ENCODE measurements at places on chromosomes 2 and 18. TPM values are rescaled to one million over a fixed set of nuclear protein-coding genes. Genes with fewer than 3 reads are reported as not detected.

Gene AMER3
- total RNA-seq = not detected

Gene SERPINB11
- total RNA-seq = not detected

Gene CMPK2
- 4.5 TPM for total RNA-seq

Gene ACADL
- 13.2 TPM for total RNA-seq

Gene DTNA
- 10.9 TPM for total RNA-seq

Gene PLGLB2
- total RNA-seq = 7.4 TPM

Gene ZBTB7C
- 9.1 TPM for total RNA-seq

Gene SNED1
- 7.1 TPM for total RNA-seq

Gene C2orf66
- total RNA-seq = 0.18 TPM

Gene RBM44
- total RNA-seq = 0.69 TPM

- no peaks in the 10 kb centered on the region for H3K27me3 ChIP-seq
- H3K36me3 ChIP-seq = peaks cover 1% of the 10 kb centered on the region
- H3K4me1 ChIP-seq = no peaks in the 10 kb centered on the region
- H3K27ac ChIP-seq = no peak overlapping the region
- no peak overlapping the region for H3K4me3 ChIP-seq
- no peak for DNase-seq
Observed at GRCh38 chr2:41488888-41489287, 558.9 kb upstream of the PKDCC start.

DNA sequence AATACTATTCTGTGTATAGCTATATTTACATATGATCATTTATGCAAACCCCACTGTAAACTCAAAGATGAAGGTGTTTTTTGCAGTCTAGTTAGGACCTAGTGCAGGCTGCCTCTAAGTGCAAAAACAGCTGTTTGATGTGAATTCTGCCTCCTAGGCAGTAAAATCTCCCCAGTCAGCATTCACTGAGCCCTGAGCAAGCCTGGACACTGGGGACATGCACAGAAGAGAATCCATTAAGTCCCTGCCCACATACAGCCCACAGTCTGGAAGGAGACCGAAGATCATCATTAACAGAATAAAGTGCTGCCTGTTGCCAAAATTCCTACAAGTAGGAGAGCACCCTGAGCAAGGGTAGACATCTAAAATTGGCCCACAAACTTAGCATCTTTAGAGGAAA is 14.4 kb upstream of the BIN1 start:
- H3K4me3 ChIP-seq = no peak overlapping the region
- H3K4me1 ChIP-seq = no peaks in the 10 kb centered on the region
- no peak for DNase-seq
- H3K27me3 ChIP-seq = no peaks in the 10 kb centered on the region
- no peaks in the 10 kb centered on the region for H3K36me3 ChIP-seq

DNA sequence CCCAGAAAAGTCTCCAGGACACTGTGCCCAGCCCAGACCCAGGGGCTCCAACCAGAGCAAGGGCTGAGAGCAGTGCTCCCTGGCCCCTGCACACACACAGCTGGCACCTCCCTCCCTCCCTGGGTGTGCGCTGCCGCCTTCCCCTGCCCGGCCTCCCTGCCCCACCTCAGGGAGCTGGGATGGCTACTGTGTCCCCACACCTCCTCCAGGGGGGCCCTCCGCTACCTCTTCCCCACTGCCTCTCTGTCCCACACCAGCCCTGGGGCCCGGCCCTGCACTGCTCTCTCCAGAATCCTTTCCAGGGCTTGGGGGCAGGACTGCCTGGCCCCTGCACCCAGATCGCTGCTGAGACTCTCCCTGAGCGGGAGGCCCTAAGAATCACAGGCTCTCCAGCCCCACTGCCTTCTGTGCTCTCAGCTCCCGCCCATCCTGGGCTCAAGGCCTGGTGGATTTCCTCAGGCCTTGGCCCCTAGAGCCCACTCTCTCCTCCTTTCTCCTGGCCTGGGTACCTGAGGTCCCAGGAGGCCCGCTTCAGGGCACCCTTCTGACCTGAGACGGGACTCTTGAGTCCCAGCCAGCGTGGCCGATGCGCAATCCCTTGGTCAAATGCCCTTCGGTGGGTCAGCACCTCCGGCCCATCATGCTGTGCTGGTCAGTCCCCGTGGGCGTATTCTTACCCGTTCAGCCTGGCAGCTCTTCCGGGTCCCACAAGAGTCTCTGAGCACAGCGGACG is 276.8 kb upstream of the HDAC4 start:
- no peaks in the 10 kb centered on the region for H3K36me3 ChIP-seq
- no peak overlapping the region for H3K4me3 ChIP-seq
- no peak overlapping the region for H3K27ac ChIP-seq
- peak; percentile 33 for DNase-seq
- no peaks in the 10 kb centered on the region for H3K4me1 ChIP-seq

GRCh38 chr18:4847056-4847455 is 350.0 kb downstream of the AKAIN1 start:
- DNase-seq = no peak
- no peak overlapping the region for H3K27ac ChIP-seq
- H3K4me1 ChIP-seq = no peaks in the 10 kb centered on the region
- no peak overlapping the region for H3K4me3 ChIP-seq
- H3K36me3 ChIP-seq = no peaks in the 10 kb centered on the region

DNA sequence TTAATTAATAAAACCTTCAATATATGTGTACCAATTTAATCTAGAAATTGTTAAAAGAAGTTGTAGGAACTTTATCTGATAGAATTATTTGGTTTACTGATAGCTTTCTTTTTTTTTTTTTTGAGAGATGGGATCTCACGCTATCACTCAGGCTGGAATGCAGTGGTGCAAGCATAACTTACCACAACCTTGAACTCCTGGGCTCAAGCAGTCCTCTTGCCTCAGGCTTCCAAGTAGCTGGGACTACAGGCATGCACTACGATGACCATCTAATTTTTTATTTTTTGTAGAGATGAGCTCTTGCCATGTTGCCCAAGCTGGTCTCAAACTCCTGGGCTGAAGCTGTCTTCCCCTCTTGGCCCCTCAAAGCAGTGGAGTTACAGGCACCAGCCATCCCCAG is 66.8 kb downstream of the CCDC138 start:
- peaks cover 2% of the 10 kb centered on the region for H3K4me1 ChIP-seq
- H3K4me3 ChIP-seq = no peak overlapping the region
- no peak for DNase-seq
- H3K27ac ChIP-seq = no peak overlapping the region
- H3K27me3 ChIP-seq = no peaks in the 10 kb centered on the region

DNA sequence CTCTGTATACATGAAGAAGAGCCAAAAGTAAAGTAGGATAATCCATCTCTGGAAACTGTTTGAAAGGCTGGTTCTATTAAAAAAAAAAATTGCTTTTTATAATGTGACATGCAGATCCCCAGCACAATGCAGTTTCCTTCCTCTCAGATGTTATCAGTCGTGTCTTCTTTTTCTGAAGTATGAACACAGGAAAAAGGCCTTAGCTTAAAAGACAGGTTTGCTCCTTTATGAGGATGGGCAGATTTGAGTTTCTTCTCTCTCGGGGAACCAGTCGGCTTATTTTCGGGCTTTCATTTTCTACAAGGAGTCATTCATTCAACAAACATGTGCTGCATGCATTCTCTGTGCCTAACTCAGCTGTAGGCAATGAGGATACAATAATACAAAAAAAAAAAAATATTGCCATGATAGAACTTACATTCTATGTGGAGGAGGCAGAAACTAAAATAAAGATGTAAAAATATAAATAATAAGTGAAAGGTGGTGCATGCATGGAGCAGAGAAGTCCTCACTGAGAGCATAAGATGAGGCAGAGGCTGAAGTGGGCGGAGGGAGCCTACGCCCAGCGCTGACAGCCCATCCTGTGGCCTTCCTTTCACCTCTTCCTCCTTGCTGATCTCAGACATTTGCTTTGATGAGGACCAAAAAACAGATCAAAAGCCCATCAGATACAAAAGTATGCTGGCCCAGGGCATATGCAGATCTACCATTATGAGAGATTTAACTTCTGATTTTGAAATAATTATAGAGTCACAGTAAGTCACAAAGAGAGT is at the start of gene CD226:
Gene CD226, minus strand, starts transcription at position 513 of the 773 bp plus-strand sequence. Its CDS starts 467 bp downstream, at position 46.
- no peaks in the 10 kb centered on the region for H3K27me3 ChIP-seq
- H3K4me1 ChIP-seq = peaks cover 6% of the 10 kb centered on the region
- H3K4me3 ChIP-seq = no peak within 1 kb of the TSS
- H3K36me3 ChIP-seq = no peaks in the 10 kb centered on the region

GRCh38 chr2:98142106-98142791 is 55.3 kb downstream of the VWA3B start:
- DNase-seq = no peak
- H3K4me1 ChIP-seq = peaks cover 14% of the 10 kb centered on the region
- H3K27ac ChIP-seq = no peak overlapping the region
- H3K36me3 ChIP-seq = no peaks in the 10 kb centered on the region

DNA sequence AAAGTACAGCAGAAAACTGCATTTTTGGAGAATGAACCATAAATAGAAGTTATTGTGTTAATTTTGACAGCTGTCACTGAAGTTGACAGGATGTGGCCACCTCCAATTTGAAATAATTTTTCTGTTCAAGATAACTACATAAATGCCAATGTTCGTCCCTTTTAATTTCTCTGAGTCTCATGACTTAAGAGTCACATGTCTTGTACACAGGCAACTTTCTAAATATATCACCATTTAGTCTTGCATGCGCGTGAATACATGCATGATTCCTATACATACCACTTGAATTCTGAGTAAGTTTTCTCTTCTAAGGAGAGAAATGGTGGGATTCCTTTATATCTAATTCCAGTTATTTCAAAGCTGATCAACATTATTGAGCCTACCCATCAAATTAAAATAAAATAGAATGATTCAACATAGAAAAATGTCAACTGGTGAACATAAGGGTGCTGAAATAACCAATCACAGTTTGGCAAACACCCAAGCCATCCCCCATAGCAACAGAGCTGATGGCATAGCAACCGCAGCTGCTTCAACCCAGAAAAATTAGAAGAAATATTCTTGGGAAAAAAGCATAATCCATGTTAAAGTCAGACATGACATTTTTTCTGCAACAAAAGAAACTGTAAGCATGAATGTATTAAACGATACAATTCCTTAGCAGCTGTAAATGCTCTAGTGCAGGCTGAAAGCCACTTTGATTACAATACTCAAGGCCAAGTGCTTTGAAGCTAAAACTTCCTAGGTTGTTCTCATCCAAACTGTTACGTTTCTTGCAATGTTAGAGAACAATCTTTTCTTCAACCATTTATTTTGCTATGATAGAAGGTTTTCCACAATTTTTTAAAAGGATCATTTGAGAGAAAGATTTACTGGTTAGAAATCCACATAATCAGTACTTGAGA is 282.7 kb downstream of the DLGAP1 start:
- no peaks in the 10 kb centered on the region for H3K36me3 ChIP-seq
- H3K4me1 ChIP-seq = no peaks in the 10 kb centered on the region
- no peaks in the 10 kb centered on the region for H3K27me3 ChIP-seq
- no peak overlapping the region for H3K4me3 ChIP-seq
- no peak for DNase-seq
- no peak overlapping the region for H3K27ac ChIP-seq

DNA sequence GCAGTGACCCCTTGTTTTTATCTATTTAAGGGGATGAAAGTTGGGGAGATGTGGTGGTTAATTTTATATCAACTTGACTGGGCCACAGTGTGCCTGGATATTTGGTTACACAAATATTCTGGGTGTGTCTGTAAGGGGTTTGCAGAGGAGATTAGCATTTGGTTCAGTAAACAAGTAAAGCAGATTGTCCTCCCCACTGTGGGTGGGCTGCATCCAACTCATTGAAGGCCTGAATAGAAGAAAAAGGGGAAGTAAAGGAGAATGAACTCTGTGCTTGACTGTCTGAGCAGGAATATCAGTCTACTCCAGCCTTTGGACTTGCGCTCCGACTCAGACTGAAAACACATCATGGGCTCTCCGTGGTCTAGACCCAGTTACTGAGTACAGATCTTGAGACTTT is 80.9 kb downstream of the GCA start:
- H3K4me1 ChIP-seq = no peaks in the 10 kb centered on the region
- H3K4me3 ChIP-seq = no peak overlapping the region
- peaks cover 9% of the 10 kb centered on the region for H3K27me3 ChIP-seq
- H3K27ac ChIP-seq = no peak overlapping the region
- no peaks in the 10 kb centered on the region for H3K36me3 ChIP-seq

GRCh38 chr2:202071107-202071506 is 1.9 kb upstream of the KIAA2012 start:
- H3K27ac ChIP-seq = no peak overlapping the region
- H3K36me3 ChIP-seq = no peaks in the 10 kb centered on the region
- peaks cover 60% of the 10 kb centered on the region for H3K4me1 ChIP-seq
- no peak overlapping the region for H3K4me3 ChIP-seq

DNA sequence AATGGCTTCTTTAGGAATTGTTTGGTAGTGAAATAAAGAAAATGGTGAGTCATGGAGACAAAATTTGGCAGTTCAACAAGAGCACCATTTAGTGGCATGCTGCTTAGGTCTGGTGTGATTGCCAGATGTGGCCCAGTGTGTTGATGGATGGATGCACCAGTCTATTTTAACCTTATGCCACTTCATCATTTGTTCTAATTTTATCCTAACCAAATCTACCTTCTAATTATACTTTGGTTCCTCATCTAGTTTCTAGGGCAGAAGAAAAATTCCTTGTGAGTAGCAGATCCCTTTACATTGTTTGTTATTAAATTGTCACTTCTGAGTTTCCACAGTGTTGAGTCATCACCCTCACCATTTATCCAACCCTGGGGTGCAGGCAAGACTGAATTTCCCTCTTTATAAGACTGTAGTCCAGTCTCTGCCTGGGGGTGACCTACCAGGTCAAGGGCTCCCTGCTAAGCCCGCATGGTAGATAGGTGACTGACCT is 32.5 kb downstream of the NABP1 start:
- H3K4me3 ChIP-seq = no peak overlapping the region
- no peaks in the 10 kb centered on the region for H3K36me3 ChIP-seq
- H3K27ac ChIP-seq = no peak overlapping the region
- DNase-seq = no peak
- peaks cover 12% of the 10 kb centered on the region for H3K4me1 ChIP-seq
- no peaks in the 10 kb centered on the region for H3K27me3 ChIP-seq
